ENCODE measurements at places on chromosomes 5 and 9.
A peak's percentile ranks its signal among the peaks of the same experiment; 100 is the strongest.

GRCh38 chr9:83469722-83470121, 68.5 kb downstream of the FRMD3 start:
- DNase-seq: no peak

- no peak for DNase-seq
These were observed 35.0 kb upstream of the ROPN1L start for GRCh38 chr5:10406651-10407050.

- peak; percentile 39 for DNase-seq
These were observed 139.5 kb upstream of the DMRTA1 start for GRCh38 chr9:22307013-22307711.

DNA sequence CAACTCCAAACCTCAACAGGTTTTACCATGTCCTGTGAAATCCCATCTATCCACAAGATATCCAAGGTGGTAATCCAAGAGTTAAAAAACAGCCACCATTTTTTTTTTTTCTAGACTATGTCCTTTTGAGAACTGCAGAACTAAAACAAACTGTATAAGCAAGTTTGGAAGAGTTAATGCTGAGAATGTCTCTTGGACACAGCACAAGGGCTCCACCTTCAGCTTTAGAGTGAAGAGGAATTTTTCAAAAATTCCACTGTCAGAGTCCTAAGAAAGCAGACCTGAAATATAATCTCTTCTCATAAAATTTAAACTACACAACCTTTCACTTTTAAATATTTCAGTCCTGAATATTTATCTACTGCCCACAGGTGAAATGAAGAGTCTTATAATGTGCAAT, 167.8 kb upstream of the CCNG1 start:
- no peak for DNase-seq

GRCh38 chr9:112555844-112556482, 69.3 kb downstream of the KIAA1958 start:
- DNase-seq: no peak

GRCh38 chr5:15499528-15500324, at the start of gene FBXL7:
FBXL7 (plus strand) TSS chr5:15500180.
- peak; percentile 83 for DNase-seq

GRCh38 chr9:76135902-76136301, 245.4 kb downstream of the PCSK5 start:
- no peak for DNase-seq

DNA sequence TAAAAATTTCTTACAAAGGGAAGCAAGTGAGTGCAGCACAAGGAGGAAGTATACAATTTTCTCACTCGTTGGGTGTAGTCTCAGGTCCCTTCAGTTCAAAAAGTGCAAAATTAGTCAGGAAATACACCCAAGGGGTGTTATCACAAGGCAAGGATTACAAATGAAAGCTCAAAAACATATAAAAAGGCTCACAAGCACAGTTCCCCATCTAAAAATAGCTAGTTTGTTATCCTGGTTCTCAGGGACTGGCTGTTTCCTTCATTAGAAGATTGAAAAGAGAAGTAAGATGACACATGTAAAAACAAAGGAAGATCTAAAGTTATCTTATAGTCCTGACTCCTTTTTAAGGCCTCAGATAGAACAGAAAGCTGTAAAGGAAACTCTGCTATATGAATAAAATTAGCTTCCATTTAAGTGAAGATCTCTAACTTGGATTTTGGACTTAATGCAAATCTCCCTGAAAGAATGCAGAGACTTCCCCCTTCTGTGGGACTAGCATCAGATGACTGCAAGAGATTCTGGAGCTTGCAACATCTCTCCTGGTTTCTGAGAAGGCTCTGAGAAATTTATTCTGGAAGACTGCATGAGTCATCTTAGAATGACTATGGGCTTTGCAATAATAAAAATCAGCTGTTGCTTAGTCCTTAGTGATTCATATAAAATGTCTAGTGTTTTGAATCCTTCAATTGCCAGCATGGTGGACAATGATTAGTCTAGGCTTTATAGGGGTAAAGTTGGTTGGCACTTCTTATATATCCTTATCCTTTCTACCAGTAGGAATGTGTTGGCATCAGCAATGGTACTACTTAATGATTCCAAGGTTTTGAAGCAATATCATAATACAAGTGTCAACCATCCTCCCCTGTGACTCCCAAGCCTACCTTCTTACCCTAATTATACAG, 25.4 kb downstream of the DAB2 start:
- DNase-seq: peak; percentile 88

DNA sequence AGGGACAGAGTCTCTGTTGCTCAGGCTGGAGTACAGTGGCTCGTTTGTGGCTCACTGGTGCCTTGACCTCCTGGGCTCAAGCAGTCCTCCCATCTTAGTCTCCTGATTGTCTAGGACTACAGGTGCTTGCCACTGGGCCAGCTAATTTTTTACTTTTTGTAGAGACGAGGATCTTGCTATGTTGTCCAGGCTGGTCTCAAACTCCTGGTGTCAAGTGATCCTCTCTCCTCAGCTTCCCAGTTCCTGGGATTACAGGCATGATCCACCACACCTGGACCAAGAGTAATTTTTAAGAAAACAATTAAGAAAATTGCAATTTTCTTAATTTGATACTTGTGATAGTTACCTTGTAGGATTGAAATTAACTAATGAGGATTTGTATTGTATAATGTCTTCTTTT, 73.9 kb downstream of the GPBP1 start:
- DNase-seq: no peak

GRCh38 chr9:15612962-15613361, 60.1 kb downstream of the CCDC171 start:
- no peak for DNase-seq

GRCh38 chr9:69121155-69122081, 52.7 kb upstream of the TJP2 start:
- DNase-seq: peak; percentile 31

DNA sequence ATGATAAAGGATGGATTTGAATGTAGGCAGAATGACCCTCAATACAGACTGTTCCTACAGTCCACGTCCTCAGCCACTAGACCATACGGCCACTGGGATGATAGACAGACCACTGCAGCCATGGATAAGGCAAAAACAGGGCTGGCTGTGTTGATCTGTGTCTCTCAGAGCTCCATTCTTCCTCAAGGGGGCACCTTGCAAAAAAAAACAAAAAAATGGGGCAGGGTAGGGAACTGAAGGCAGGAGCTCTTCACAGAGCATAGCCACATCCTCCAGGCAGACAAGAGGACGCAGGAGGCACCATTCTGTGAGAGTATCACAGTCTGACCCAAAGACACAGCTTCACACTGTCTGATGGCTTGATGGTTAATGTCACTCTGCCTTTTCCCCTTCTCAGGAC, 61.2 kb upstream of the GABRP start:
- DNase-seq: no peak

- no peak for DNase-seq
These were observed 818.0 kb upstream of the ZNF608 start for GRCh38 chr5:125564317-125564975.

DNA sequence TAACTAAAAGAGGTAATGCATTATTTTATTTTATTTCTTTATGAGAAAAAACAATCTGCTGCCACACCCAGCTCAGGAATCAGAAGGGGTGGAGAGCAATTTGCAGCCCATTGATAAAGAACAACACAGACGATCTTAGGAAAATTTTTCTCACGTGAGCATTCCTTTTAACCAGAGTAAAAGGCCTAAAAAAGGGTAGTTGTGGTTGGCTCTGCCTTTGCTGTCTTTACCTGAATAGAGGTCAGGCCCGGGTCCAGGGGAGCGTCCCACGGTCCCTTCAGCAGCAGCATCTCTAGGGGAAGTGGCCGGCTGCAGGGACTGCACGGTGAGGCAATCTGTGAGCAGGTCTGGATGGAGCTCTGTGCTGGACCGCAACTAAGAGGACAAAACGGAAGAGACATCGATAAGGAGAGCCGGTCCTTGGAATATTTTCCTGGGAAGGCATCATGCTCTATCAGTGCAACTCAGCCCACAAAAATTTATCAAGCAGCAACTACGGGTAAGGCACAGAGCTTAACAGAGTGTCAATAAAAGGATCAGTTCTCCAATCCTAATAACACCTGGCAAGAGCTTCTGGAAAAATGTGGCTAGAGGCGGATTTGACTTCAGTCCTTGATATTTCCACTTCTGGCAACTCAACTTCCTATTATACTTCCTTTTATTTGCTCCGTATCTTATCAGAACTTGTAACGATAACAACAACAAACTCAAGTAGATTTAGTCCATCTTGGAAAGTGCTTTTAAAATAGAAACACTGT, 372.8 kb upstream of the RFX3 start:
- DNase-seq: no peak

DNA sequence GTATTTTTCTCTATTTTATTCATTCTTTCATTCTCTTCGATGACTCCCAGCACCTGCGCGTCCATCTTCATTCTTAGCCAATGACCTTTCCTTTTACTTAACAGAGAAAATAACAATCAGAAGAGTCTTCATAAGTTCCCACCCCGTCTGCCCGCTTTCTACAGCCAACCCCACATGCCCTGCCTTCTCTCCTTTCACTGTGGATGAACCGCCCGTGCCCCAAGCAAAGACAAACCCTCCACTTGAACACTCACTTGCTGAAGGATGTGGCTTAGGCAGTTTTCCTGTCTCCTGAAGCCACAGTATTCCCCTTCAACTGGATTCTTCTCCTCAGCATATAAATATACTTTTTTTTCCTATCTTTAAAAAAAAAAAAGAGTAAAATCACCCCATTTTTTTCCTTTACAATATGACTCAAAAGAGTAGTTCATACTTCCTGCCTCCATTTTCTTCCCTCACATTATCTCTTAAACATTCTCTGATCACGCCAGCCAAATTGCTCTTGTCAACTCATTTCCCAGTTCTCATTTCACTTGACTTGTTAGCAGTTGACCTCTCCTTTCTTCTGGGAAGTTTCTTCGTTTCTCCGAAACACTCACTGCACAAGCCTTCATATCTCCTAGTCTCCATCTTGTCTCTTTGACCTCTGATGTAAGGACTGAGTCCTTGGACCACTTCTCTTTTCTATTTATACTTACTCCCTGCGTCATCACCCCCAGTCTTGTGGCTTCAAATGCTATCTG, 11.1 kb downstream of the NIPSNAP3B start:
- no peak for DNase-seq

DNA sequence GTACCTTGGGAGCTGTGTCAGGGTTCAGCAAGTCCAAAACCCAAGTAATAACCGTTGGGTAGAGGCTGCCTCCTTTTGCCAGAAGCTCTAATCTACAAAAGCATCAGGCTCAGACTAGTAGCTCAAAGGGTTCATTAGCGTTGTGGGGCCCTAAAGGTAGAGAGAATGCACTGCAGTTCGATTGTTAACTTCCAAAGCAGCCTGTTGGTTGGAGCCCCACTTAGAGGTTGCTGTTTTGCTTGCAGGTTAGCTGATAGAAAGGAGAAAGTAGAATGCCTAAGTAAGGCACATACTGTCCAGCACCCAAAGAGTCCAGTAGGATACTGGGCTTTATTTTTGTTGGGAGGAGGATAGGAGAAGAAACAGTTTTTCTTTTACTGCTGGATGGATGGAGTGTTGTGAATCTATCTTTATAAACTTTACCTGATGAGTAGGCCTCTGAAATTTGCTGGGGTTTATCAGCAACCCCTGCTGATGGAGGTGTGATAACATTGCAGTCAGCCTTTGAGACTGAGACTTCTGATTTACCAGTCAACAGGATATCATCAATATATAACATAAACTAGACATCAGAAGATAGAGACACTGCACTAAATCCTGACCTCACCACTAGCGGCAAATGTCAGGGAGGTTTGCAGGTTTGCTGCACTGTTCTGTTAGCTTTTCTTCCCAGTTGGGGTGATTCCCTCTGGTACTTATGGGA, 34.8 kb downstream of the ZNF131 start:
- no peak for DNase-seq

DNA sequence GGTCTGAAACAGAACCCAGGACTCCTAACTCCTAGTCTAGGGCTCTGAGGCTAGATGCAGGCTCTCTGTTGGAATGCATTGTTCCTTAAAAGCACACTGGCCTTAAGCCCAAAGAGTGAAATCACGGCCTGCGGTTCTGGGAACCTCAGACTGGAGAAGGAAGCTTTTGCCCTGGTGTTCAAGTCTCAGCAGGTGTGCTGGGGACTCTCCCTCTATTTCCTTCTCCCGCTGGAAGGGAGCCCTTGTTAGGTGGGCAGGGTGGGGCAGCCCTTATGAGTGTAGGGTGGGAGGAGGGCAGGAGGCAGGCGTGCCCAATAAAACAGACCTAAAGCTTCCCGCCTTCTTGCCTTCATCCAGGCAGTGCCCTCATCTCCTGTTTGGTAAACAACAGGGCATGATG, 1.8 kb upstream of the PPARGC1B start:
- DNase-seq: no peak

All from AG08395 (cell line).